Activated naive CD4-positive, alpha-beta T cell (primary cell): ENCODE measurements at places on chromosomes 1 and 21.
A peak's percentile ranks its signal among the peaks of the same experiment; 100 is the strongest.

- no peak for DNase-seq
These were observed 3.8 kb upstream of the HES3 start for GRCh38 chr1:6239950-6240768.

DNA sequence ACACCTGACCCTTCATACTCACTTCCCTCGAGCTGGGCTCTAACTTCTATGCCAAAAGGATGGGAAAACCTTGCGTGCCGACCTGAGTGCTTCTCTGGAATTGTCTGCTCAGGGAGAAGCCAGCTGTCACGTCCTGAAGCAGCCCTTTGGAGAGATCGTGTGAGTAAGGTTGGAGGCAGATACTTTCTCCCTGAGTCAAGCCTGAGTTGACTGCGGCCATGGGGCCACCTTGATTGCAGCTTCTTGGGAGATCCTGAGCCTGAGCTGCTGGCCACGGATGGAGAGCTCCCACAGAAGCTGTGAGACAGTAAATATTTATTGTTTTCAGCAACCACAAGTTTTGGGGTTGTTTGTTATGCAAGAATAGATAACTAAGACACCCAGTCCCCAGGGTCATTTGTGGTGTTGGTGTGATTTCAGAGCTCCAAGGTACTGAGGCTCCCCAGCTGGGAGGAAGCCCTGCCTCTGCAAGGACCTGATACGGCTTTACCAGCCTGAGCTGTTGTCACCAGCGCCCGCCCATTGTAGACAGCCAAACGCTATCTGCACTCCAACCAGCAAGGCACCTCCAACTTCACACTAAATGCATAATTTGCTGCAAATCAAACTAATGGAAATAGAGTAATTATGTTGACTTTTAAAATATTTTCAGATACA lies 531.6 kb downstream of the PTPRU start:
- no peak for DNase-seq

DNA sequence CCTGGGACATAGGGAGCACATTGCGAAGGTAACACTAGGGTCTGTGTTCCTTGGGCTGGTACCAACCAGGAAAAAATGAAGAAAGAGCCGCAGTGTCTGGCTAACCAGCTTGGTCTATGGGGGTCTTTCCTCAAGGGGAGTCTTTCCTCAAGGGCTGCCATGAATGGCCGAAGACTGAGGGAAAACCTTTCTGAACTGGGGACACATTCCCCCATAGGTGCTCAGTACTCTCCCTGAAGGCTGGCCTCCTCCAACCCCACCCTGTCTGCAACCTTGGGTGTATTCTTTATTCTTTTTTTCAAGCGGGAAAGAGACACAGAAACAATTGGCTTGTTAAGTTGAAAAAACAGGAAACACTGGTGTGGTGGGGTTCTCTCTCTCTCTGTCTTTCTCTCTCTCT lies 200.5 kb downstream of the BACH1 start:
- DNase-seq, result no peak

GRCh38 chr1:222182641-222183040 lies 365.3 kb downstream of the HHIPL2 start:
- DNase-seq, result no peak

DNA sequence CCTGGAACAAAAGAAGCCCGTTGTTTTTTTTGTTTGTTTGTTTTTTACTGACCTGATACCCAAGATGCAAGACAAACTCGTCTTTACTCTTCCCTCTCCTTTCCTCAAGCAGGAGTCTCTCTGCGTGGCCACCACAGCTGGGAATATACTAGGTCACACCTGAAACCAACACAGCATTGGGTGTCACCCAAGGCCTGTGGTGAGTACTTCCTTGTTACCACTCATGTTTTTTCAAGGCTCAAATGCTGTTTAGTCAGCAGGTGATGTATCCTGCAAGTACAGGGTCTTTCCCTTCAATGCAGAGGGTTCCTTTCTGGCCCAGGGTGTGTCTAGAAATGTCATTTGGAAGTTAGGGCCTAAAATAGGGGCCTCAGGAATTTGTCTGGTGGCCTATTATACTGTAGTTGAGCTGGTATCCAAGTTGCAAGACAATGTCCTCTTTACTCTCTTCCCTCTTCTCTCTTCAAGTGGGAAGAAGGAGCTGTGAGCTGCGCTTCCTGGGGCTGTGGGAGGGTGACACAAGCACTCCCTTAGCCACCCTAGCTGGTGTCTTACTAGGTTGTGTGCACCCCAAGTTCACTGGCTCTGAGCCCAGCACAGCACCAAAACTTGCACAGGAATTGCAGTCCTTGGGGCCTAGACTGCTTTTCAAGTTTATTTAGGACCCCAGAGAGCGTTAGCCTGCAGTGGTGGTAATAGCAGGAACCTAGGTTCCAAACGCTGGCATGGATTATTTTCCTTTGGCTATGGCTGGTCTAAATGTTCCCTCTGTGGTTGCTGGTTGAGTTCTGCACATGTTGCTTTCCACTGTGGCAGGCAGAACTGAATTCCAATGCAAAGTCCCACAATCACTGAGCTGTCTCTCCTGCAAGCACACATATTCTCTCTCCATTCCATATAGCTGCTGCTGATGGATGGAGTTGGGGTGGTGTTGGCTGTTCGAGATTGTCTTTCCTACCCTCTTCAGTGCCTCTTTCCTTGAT lies 91.4 kb upstream of the LYPLAL1 start:
- no peak for DNase-seq

- DNase-seq, result no peak
These were observed 41.2 kb downstream of the GJA5 start for GRCh38 chr1:147719029-147719698.

GRCh38 chr1:183161391-183161790 lies 24.7 kb upstream of the LAMC2 start:
- DNase-seq, result no peak

DNA sequence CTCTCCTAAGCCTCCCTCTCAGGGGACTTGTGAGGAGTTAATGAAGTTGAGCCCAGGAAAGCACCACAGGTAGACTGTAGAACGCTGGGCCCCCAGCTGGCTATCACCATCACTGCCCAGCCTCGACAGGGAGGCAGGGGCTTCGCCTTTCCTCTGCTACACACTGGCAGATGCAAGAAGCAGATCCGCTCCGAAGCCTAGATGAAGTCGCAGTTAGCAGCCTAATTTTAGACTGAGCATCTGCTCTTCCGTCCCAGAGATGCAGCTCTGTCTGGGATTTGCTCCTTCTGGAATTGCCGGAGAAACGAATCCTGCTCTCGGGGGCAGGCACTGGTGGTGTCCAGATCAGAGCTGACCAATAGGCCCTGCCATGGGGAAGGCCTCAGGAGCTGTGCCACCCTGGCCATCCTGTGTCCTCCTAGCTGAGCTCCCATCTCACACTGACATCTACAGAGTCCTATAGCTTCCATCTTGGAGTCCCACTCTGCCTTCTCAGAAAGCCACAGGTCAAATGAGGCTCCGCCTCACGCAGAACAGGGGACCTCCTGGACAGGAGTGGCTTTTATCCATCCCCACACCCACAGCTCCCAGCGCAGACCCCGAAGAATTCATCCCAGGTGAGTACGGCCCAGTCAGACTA lies 186.8 kb upstream of the EDN2 start:
- DNase-seq, result no peak

GRCh38 chr1:30688920-30689794 lies 34.2 kb downstream of the MATN1 start:
- no peak for DNase-seq

- DNase-seq, result no peak
These were observed 40.8 kb downstream of the ITSN1 start for GRCh38 chr21:33682992-33683627.

GRCh38 chr21:39467746-39468145 lies 16.0 kb downstream of the SH3BGR start:
- no peak for DNase-seq

- DNase-seq, result no peak
These were observed 45.6 kb downstream of the XCL2 start for GRCh38 chr1:168498159-168498631.

GRCh38 chr1:101313356-101313755 lies 76.5 kb downstream of the S1PR1 start:
- no peak for DNase-seq

DNA sequence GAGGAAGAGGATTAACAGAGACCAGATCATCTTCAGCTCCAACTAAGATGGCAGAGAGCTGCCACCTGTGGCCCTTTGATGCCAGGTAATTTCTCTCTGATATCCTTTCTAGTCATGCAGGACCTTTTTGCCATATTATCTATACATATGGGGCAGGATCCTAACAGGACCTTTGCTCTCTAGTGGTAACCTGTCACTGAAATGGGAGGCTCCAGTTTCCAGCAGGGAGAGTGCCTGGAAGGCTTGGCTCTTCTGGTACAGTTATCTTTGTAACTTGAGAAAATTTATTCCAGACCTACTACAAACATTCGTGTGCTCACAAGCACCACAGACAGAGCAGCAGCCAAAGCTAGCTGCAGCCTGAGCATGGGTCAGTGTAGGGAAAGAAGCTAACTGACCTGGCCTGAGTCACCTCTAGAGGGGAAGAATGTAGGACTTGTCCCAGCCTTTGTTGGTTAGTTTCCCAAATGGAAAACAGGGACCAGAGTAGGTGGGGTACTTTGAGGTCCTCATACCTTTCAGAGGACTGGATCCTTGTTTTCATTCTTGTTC lies 86.5 kb upstream of the MACF1 start:
- no peak for DNase-seq

GRCh38 chr1:119326251-119326650 lies 42.3 kb upstream of the HAO2 start:
- no peak for DNase-seq

- DNase-seq, result no peak
These were observed 411.0 kb upstream of the ESRRG start for GRCh38 chr1:217133958-217134856.

DNA sequence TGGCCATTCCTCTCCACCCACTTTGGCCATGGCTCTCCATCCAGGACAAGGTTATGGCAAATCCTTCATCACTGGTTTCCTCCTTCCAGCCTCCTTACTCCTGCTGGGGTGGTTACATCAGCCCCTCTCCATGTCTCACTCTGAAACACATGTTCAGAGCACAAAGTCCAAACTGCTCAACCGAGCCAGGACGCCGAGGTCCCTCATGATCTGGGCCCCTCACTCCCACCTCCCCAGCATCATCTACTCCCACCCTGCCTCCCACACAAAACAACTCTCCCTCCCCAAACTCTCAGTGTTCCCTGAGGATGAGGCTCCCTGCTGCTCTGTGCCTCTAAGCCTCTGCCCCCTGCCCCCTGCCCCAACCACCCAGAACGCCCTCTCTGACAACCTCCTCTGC lies 33.3 kb upstream of the ZBTB40 start:
- DNase-seq, result no peak

- no peak for DNase-seq
These were observed 14.6 kb upstream of the MPZL1 start for GRCh38 chr1:167706931-167707877.

GRCh38 chr1:57058652-57059501 lies 93.1 kb upstream of the C8B start:
- no peak for DNase-seq

GRCh38 chr1:40042341-40042740 lies 1.8 kb downstream of the CAP1 start:
- DNase-seq, result no peak

DNA sequence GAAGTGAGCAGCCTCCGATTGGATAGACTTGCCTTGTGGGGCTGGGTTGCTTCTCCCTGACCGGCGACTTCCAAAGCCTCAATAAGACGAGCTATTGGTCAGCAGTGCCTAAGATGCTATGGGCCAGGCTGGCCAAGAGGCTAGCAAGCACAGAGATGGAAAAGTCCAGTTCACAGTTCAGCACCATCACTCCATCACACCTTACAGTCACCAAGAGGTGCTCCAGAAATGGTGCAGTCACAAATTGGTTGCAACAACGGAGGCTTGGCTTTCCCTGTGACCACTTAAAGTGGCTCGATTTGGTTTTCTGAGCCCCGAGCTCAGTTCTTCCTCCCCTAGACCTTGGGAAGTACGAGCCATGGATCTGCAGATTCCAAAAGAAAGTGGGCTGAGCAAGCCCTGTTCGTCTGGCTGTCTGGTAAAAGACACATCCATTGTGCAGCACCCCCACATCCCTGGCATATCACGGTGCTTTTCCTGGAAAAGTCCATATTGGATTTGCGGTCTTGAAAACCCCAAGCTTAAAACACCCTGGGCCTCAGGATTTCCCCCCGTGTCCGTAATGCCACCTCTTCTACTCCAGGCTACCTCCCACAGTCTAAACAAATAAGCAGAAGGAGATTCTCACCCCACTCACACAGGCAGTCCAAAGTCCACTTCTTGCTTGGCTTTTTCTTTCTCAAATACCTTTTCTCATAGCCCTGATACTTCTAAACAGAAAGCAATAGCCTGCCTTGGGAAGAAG lies 1.3 kb downstream of the SLAMF1 start:
- no peak for DNase-seq

GRCh38 chr1:115757856-115758255 lies 10.7 kb downstream of the CASQ2 start:
- DNase-seq, result no peak

- DNase-seq, result no peak
These were observed 32.5 kb downstream of the DHCR24 start for GRCh38 chr1:54854381-54855020.

- no peak for DNase-seq
These were observed 31.3 kb upstream of the KCNA2 start for GRCh38 chr1:110637475-110637874.

DNA sequence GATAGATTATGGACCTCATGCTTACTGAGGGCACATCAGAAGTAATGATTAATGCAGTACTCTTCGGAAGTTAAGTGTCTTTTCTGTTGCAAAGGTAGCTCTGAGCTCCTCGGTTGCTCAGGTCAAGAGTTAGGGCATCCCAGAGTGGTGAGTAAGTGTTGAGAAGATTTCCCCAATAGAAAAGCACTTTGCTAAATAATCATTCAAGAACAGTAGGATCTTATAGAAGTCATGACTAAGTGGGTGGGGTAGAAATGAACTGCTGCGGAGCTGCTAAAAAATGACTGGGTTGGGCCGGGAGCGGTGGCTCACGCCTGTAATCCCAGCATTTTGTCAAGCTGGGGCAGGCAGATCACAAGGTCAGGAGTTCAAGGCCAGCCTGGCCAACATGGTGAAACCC lies 648.6 kb upstream of the CAMK1G start:
- DNase-seq, result no peak

- DNase-seq, result no peak
These were observed 115.5 kb downstream of the RERE start for GRCh38 chr1:8701794-8702471.

DNA sequence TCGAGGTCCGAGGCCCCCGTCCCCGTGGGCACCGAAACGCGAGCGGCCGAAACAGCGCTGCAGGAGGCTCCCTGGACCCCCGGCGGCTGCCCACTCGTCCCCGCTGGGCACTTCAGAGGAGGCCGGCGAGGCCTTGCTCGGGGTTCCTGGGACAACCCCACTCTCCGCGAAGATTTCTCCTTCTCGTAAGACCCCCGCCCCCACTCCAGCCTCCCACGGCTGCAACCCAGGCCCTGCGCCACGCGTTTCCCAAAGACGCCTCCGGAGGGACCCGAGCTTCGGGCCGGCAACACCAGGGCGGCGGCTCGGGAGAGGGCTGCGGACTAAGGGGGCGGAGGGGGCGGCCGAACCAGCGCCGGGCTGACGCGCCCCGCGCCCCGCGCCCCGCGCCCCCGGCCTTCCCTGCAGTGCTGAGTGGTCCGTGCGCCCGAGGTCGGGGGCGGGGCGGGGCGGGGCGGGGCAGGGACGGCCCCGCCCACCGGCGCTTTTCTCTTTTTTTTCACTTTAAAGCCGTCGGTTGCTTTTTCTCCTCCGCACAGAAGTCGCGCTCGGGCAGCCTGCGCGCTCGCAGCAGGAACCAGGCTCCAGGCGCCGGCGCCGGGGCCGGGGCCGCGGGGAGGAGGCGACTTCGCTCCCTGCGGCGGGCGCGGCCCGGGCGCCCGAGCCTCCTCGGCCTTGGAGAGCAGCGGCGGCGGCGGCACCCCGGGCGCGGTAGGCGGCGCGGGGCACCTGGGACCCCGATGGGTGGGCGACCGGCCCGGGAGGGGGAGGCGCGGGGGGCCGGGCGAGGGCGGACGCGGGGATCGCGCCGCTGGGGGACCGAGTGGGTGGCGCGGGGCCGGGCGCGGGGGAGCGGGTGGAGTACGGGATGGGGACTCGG lies at the start of gene SPSB1:
TSS of gene SPSB1 (plus strand) at position 534 of the 880 bp plus-strand sequence. CDS start 62,998 bp downstream, outside the sequence.
- peak; percentile 26 for DNase-seq
